ENCODE measurements at places on chromosomes 1 and 21.

DNA sequence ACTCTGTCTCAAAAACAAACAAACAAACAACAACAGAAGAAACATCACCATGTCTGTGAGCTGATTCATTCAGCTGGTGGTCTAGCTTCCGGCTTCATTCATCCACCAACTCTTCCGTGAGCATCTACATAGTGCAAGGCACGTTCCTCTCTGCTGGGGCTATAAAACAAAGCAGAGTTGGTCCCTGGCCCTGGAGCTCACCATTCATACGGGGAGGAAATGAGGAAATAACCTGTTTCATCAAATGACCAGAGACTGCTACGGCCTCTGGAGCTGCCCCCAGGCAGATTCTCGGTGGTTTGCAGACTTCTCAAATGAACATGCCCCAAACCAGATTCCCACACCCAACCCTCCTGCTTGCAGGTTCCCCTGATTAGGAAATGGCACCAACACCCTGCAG lies 41.0 kb upstream of the ID3 start:
- no peak for DNase-seq

GRCh38 chr1:36321119-36321951 lies 2.1 kb downstream of the EVA1B start:
- no peak for DNase-seq

DNA sequence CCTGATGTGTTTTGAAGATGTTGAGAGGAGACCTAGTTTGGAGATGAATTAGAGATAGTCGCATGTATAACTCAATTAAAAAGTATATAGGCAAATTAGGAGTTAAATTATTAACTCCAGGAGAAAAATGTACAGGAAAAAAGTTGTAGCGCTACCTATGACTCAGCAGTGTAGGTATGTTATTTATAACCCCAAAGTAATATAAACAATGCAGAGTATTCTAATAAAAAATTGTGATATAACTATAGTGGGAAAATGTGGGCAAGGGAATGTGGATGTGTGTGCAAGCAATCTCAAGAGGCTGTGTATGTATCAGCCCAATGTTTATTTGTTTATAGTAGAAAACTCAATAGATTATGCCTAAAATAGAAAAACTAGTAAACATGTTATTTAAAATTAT lies 144.5 kb downstream of the BRINP2 start:
- no peak for DNase-seq

DNA sequence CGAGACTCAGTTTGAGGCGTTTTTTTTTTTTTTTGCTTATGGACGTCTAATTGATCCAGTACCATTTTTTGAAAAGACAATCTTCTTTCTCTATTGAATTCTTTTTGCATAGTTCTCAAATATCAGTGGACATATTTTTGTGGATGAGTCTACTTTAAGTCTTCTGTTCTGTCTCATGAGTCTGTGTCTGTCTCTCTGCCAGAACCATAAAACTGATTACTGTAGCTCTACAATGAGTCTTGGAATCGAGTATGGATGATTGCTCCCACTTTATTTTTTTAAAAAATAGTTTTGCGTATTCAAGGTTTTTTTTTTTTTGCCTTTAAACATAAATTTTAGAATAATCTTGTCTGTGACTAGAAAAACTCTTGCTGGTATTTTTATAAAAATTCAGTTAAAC lies 323.5 kb downstream of the ZNF326 start:
- DNase-seq = no peak

GRCh38 chr1:61420909-61421835 lies 303.8 kb downstream of the TM2D1 start:
- DNase-seq = no peak

- no peak for DNase-seq
Measured at GRCh38 chr1:15173863-15174614, 20.5 kb downstream of the TMEM51 start.

DNA sequence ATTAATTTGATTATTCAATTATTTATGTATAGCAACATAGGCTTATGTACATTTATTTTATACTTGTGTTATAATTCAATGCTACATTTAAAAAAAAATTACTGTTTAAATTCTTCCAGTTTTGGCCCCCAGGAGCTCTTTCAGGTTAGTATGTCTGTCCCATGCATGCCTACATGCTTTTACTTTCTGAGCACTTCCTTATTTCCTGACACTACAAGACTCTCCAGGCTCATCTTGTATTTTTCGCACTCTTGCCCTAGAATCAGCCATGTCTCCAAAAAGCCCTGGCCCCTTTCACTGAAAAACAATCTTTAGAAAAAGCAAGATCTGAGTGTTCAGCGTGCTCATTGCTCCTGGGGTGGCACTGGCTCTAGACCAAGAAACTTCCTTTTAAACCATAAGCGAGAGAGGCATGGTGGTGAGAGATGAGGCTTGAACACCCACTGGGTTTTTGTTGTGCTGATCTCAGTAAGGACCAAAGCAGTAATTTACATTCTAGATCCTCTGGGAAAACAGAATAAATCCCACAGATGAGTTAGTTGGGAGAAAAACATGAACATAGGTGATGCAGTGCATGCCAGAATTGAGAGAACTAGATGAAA lies 95.0 kb downstream of the SLC30A10 start:
- no peak for DNase-seq

DNA sequence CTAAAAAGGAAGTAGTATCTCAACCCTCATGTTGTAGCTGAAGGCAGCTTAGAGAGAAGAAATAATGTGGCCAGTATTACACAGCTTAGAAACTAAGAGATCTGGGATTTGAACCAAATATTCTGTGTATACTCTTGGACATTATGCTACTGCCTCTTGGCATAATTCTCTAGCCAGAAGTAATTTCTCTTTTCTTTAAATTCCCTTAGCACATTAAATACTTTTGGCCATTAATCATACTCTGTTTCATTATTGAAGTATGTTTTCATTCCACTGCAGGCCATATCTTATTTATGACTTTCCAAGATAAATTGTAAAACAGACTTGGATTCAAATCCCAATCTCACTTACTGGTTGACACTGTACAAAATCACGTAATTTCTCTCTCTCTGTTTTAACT lies 181.3 kb upstream of the SPAG17 start:
- DNase-seq = no peak

DNA sequence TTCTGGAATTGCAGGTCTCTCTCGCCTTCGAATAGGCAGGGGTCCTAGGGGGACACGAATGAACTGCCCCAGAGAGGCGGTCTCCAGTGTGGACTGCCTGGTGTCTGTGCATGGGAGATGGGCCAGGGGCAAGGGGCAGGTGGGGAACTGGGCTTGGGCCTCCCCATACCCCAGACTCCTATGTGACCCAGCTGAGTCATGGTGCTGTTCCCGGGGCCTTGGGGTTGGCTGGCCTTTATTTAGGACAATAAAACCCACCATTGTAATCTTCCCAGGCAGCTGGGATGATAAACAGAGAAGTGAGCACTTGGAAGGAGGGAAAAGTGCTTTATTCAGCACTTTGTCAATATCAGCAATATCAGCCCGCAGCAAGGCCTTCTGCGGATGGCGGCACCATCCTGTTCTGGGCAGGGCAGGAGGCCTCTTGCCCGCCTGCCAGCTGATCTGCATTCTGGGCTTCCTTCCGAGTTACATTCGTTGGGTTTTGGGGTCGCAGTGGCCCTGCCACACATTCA lies 209.0 kb upstream of the TMEM51 start:
- DNase-seq = no peak

DNA sequence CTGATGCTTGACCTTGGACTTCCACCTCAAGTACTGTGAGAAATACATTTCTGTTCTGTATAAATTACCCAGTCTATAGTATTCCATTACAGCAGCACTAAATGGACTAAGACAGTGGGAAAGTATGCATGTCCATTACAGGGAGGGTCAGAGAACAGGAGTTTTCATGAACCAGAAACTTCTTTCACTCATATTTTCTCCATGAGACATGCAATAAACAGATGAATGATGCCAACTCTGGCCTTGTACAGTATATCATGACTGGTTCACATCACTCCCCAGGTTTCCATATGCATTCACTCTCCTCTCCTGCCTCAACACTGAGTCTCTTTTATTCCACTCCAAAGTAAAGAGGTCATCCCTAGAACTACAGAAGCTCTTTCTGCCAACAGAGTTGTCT lies 4.5 kb upstream of the IFI16 start:
- no peak for DNase-seq

DNA sequence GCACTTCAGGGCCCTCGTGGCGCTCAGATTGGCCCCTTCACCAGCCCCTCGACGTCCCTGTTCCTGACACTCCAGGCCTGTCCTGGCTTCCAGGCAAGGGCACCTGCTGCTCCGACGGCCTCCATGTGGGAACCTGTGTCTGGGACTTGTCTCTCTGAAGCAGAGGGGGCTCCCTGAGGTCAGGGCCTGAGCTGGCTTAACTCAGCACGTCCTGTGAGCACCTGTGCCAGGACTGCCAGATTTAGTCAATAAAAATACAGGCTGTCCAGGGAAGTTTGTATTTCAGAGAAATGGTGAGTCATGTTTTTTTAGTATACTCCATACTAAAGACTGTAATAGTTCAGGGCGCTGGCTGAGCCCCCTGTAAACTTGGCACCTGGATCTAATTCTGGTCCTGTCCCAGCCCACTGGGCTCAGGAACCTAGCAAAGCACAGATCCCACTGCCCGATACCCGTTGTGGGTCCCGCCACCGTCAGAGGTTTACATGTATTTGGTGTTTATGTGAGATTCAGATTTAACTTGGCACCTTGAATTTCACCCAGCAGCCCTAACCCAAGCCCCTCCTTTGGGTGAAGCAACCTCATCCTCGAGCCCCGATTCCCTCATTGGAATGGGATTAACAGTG lies 109.9 kb upstream of the IFFO2 start:
- no peak for DNase-seq

- no peak for DNase-seq
Measured at GRCh38 chr1:54800041-54800898, 853 bp downstream of the TTC22 start.

DNA sequence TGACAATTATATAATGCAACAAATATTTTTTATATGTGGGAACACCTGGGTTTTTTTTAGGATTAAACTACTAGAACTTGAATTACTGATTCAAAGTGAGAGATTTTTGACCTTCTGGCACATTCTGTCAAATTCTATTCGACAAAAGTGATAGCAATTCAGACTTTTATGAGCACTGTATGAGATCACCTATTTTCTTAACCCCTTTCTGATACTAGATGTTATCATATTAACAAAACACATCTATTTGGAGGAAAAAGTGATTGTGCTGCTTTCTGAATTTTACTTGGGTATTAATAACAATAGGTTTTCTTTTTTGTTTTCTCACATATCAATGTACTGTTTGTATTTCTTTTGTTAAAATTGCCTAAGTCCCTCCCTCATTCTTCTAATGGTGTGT lies 174.9 kb upstream of the GREM2 start:
- no peak for DNase-seq

- no peak for DNase-seq
Measured at GRCh38 chr1:22915816-22916470, 56.7 kb downstream of the LACTBL1 start.

DNA sequence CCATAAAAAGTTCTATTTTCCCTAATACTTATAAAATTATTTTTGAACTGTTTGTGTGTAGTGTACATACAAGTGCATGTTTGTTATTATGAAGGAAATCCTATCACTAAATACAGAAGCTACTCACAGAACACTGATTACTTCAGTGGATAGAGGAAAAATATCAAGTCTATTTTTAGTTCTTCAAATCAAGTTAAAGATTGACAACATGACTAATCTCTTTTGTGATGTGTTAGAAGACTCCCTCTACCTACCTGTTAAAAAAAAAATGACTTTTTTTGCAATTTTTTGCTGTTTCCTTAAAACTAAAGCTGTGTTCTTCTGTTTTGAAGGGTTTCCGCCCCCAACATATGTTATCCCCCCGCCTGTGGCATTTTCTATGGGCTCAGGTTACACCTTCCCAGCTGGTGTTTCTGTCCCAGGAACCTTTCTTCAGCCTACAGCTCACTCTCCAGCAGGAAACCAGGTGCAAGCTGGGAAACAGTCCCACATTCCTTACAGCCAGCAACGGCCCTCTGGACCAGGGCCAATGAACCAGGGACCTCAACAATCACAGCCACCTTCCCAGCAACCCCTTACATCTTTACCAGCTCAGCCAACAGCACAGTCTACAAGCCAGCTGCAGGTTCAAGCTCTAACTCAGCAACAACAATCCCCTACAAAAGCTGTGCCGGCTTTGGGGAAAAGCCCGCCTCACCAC lies 45.5 kb downstream of the NCF2 start:
- DNase-seq = no peak

DNA sequence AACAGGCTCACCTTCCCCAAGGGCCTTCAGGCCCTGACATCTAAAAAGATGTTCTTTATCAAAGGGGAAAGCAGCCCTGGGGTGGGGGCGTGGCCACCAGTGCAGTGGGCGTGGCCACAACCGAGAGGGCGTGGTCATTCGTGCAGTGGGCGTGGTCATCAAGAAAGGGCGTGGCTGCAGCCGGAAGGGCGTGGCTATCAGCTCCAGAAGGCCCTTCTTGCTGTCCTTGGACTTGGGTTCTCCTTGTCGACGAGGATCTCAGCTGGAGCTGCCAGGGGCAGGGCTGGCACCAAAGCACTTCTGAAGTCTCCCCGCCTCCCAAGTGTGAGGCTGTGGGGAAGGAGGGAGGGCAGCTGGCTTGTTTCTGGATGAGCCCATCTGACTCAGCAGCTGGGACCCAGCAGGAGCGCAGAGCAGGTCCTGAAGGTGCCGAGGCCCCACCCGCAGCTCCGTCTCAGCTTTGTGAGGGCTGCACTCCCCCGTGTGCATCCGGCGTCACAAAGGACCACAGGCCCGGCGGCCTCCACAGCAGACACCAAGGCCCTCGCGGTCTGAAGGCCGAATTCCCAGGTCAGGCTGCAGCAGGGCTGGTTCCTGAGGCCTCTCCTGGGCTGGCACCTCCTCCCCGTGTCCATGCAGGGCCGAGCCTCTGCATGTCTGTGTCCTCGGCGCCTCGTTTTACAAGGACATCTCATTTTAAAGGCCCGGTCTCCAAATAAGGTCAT lies 12.8 kb downstream of the PDE9A start:
- DNase-seq = no peak

DNA sequence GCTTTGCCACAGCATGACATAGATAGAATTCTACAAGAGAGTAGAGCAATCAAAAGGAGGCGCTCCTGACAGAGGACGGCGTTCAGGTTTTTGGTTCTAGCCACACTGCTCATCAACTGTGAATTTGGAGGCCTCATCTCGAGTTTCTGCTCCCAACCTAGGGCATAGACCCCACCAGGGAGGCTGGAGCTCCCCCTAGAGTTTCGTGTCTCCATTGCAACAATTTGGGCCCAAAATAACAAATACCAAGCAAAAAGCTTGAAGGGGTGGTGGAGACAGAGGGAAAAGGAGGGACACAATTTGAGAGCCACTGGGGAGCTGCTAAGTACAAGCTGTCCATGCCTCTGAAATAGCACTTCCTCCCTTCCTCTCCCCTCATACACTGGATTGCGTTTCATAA lies 297.0 kb downstream of the GPATCH2 start:
- no peak for DNase-seq

- DNase-seq = no peak
Measured at GRCh38 chr1:25185409-25186160, 46.7 kb downstream of the SYF2 start.

GRCh38 chr1:25590096-25590824 lies 26.3 kb upstream of the MAN1C1 start:
- DNase-seq = no peak
